Right lung (tissue), 10 donors: ENCODE measurements at places on chromosomes 16 and 17.

GRCh38 chr17:2194889-2195335 is 108.7 kb downstream of the SMG6 start:
- DNase-seq = no peak

DNA sequence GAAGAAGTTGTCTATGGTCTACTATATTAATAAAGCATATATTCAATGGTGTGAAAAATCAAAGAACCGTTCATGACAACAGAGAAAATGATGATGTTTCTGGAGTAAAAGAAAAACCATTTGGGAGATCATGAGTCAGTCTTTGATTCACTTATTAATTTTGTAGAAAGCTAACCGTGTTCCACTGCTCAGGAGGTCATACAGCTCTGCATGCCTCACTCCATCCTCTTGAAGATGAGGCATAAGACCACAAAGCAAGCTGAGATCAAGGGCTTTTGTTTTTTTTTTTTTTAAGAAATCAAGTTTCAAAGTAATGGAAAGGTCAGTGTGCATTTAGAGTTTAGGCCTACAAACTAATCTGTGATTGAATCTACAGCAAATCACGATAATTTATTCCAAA is 206.4 kb downstream of the CEP112 start:
- no peak for DNase-seq

DNA sequence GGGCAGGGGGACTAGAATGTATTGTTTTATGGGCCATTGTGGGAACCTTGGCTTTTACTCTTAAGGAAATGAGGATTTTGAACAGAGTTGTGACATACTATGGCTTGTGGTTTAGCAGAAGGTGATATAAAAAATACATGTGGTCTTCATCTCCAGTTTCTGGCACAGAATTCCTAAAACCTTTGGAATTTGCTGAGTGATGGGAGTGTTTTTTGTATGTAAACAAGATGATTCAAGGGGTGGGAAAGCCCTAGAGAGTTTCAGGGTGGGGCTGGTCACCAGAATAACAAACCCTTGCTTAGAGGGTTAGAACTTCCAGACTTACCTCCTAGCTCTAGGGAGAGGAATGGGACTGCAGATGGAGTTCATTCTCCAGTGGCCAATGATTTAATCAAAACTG is 316.1 kb downstream of the PHKB start:
- DNase-seq = no peak

DNA sequence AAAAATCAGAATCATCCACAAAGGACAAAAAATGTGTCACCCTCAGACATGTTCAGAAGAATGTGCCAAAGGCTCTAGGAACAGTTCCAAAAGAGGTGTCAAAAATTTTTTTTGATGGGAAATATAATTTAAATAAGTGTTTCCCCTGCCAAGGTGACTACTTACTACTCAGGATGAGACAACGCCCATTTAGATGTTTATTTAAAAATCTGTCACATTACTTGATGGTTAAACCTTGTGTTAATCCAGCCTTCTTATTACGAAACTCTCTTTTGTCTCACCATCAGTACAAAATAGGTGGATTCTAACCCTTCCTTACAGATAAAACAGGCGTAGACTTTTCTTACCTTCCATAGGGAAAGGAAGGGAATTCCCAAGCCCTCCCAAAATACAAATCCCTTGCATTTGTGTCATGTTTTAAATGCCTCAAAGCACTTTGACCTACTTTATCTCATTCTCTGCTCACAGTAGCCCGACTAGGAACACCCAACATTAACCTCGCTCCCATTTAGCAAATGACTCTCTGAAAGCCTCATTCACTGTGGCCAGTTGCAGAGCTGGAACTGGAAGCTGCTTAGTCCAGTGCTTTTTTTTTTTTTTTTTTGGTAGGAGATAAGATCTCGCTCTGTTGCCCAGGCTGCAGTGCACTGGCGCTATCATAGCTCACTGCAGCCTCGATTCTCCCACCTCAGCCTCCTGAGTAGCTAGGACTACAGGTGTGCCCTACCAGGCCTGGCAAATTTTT is 5.8 kb upstream of the GNA13 start:
- DNase-seq = no peak

GRCh38 chr17:60832151-60832585 is 154.5 kb downstream of the BCAS3 start:
- no peak for DNase-seq

DNA sequence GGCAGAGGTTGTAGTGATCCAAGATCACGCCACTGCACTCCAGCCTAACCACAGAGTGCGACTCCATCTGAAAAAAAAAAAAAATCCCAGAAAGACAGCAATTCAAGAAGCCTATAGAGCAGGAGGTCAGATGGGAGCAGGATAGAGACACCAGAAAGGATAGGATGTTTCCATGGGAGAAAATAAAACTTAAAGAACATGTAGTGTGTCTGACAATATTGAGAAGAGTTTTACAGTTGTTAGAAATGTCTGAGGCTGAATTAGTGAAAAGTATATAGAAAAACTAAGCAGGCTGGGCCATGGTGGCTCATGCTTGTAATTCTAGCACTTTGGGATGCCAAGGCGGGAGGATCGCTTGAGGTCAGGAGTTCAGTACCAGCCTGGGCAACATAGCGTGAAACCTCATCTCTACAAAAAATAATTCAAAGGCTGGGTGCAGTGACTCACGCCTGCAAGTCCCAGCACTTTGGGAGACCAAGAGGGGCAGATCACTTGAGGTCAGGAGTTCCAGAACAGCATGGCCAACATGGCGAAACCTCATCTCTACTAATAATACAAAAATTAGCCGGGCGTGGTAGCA is 15.3 kb upstream of the TRIM37 start:
- no peak for DNase-seq

DNA sequence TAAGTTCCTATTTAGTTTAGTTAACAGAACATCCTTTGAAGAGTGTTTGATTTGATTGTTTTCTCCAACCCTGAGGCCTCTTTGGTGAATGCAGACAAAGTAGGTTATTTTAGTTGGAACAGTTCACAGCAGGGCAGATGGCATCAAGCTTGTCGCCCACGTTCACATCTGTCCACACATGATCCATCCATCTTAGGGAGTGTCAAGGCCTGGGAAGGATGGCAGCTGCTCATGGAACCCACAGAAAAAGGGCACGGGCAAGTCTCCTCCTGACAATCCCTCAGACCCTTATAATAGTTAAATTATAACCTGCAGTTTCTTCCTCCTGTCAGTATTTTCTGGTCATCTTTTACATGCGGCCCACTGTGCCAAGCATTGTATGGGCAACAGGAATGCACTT is 60.2 kb downstream of the KNOP1 start:
- DNase-seq = no peak

DNA sequence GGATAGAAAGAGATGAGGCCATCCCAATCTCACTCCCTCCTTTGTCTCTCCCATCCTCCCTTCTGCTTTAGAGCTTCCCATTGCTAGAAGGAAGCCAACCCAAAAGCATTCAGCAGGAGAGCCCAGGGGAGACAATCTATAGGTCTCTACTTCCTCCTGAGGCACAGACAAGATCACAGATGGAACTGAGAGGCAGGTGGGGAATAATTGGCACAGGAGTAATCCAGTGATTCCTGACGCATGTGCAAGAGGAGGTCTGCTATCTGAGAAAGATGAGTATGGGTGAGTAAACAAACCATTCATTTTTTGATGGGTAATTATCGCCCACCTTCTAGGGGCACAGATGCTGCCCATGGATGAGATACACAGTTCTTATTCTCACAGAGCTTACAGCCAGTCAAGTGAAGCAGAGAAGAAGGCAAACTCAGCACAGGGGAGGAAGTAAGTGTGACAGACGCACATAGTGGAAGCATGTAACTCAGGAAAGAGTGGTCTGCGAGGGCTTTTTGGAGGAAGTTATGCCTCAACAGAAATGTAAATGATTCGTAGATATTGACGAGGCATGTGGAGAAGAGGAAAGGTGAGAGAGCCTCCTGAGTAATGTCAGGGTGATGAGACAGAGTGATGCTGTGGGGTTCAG is 88.9 kb upstream of the HLF start:
- no peak for DNase-seq

- no peak for DNase-seq
Observed at GRCh38 chr17:71983828-71984227, 137.0 kb upstream of the SOX9 start.

- DNase-seq = no peak
Observed at GRCh38 chr17:78592991-78593329, 15.8 kb upstream of the DNAH17 start.

DNA sequence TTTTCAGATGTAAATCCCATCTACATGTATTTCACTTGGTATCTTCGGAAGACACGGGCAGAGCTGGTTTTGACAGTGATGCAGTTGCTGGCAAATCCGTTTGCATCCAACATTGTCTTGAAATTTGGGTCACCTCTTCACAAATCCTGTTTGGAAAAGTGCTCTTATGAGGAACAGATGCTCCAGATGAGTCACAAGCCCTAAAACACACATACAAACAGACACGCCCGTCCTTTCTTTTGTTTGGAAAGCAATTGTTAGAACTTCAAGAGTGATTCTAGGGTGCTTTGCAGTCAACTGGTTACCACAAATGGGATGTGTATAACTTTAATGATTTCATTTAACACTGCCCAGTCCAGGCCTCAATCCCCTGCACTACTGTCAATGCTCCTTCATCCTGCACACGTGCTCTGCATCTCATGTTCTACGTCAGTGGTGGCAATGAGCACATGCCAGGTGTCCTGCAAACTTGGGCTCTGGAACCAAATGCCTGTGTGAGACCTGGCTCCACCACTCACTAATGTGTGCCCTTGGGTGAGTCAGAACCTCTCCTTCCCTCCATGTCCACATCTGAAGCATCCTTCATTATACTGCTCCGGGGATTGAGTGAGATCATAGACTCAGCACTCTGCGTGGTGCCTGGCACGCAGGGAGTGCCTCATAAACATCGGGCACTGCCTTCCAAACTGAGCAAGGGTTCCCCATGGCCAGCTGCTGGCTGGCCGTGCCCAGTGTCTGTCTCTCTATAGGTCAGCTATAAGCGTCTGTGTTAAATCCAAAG is 19.3 kb upstream of the FOXF1 start:
- no peak for DNase-seq

DNA sequence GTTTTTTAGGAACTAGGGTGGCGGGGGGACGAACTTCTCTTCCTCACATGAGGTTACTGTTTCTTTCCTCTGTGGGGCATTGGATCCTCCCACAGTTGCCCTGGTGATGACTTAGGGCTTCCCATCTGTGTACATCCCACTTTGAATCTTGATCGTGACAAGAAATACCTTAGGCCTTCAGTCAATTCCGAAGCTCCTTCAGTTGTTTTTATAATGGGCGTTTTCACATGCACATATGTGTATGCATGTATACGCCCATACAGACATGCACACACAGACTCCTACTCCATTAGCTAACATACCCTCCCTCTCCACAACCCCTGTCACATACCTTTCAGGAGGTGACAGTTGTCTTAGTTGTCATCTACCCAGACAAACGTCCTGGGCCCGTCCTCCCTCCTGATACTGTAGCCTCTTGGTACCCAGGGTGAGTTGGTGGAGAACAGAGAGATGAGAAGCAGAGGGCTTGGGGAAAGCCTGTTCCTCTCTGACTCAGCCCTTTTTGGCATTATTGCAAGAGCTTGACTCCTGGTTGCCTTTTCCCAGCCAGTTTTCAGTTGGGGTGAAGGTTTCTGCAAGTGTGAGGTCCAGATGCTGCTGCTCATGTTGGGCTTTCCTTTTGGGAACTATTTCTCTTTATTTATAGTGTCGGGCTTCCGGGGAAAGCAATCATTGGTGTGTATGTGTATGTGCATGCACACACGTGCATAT is 2.2 kb upstream of the AOC2 start:
- DNase-seq = no peak

- no peak for DNase-seq
Observed at GRCh38 chr16:74922150-74923138, 62.5 kb downstream of the WDR59 start.
